Left colon (tissue), 2 donors: ENCODE measurements at places on chromosomes 4 and X. TPM values are rescaled to one million over a fixed set of nuclear protein-coding genes. Genes with fewer than 3 reads are reported as not detected.

GRCh38 chrX:24423960-24424359 lies 41.1 kb upstream of the PDK3 start:
- no peak for DNase-seq

DNA sequence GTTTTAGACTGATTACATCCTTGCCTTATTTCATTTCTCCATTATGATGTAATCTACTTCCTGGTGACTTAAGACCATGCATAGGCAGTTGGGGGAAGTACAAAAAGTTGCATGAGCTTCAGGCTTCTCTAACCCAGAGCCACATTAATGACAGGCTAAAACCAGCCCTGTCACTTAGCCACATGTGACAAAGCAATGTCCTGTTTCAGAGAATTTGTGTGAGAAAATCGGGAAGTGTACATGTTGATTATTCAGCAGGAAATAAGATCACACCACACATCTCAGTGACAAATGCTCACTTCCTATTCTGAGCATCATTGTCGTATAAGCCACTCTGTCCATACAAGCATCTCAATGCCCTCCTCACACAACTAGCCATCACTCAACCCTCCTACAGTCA lies 98.5 kb upstream of the MAGEB16 start:
- no peak for DNase-seq

The SPANXA1 gene
- not detected for total RNA-seq

The SMR3B gene
- not detected for total RNA-seq

GRCh38 chr4:113303315-113303714 lies 253.9 kb downstream of the ANK2 start:
- DNase-seq, result no peak

DNA sequence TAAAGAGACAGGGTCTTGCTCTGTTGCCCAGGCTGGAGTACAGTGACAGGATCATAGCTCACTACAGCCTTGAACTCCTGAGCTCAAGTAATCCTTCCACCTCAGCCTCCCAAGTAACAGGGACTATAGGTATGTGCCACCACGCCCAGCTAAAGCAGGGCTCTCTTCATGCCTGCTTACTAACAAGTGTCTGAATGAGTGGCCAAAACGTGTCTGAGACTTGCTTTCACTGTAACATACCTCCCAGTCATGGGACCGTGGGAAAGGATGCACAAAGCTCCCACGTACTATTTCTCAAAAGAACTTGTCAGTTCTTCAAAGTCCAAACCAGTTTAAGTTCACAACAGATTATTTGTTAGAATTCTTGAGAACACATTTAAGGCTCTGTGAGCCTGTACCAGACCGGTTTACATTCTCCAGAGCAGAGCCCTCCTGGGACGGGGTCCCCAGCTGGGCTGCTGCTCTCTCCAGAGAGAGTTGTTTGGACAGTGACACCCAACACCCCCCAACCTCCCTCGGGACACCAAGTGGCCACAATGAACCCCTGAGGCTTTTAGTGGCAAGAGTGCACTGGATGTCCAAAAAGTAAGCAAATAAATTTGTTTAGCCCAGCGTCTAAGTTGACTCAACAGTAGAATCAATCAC lies 24.1 kb downstream of the SH3KBP1 start:
- no peak for DNase-seq

DNA sequence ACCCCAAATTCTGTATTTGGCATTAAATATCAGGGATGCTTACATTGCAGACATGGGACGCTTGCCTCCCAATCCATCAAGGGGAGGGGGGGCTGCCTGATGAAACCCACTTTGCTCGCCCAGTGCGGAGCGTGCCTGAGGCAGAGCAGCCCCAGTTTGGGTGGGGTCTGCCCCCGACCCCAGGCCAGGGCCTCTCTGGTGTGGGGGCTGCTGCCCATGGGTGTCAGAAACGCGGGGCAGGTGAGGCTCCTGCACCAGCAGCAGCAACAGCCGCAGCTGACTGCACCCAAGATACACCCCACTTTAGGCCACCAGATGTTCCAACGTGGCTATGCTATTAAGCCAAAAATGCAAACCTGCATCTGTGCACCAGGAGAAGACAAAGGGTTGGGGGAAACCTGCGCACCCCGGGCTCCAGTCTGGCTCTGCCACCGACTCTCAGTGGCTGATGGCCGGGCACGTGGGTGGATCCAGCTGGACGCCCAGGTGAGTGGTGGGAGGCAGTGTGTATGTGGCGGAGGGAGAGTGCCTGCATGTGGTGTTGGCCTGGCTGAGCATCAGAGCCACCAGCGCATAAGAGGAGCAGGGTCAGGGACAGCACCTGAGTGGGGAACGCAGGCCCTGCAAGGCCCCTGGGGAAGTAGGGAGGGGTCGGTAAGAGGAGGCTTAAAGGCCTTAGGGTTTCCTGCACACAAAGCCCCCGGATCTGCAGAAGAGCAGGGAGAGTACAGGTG lies 86.2 kb downstream of the ABLIM2 start:
- DNase-seq, result no peak

DNA sequence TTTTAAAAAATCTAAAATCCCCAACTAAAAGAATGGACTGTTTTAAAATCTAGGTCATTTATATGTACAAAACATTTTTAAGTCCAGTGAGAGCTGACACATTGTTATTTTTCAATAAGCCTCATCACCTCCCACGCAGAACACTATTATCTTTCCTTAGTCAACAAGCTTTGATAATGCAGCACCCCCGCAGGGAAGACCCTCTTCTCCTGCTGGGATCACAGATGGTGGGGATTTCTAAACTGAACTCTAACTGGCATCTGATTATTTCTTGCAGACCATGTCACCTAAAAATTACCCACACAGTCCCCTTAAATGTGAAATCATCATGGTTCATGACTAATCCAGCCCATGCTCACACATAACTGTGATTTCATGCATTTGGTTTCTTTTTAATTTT lies 11.6 kb downstream of the SYTL4 start:
- no peak for DNase-seq

The PF4V1 gene
- total RNA-seq, result not detected

GRCh38 chrX:42732506-42732905 lies 45.5 kb downstream of the PPP1R2C start:
- DNase-seq, result no peak
